EH (cell line): ENCODE measurements at places on chromosomes 6 and 20.

- DNase-seq = no peak
These were observed 1057.6 kb downstream of the KIF16B start for GRCh38 chr20:15515691-15516090.

- DNase-seq = peak; percentile 33
These were observed 3.2 kb upstream of the EEF1A2 start for GRCh38 chr20:63501818-63502670.

DNA sequence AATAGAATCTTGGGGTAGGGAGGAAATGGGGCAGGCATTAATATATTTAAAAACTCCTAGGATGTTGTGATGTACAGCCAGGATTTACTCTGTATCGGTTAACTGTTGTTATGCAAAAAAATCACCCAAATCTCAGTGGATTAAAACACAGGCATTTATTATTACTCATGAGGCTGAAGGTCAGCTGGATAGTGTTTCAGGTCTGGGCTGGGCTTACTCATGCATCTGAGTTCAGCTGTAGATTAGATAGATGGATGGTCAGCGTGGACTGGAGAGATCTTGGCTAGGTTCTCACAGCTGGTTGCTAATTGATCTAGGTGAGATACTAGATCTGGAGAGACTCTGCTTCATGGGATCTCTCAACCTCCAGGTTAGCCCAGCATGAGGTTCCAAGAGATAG, 131.4 kb downstream of the BTBD3 start:
- no peak for DNase-seq

DNA sequence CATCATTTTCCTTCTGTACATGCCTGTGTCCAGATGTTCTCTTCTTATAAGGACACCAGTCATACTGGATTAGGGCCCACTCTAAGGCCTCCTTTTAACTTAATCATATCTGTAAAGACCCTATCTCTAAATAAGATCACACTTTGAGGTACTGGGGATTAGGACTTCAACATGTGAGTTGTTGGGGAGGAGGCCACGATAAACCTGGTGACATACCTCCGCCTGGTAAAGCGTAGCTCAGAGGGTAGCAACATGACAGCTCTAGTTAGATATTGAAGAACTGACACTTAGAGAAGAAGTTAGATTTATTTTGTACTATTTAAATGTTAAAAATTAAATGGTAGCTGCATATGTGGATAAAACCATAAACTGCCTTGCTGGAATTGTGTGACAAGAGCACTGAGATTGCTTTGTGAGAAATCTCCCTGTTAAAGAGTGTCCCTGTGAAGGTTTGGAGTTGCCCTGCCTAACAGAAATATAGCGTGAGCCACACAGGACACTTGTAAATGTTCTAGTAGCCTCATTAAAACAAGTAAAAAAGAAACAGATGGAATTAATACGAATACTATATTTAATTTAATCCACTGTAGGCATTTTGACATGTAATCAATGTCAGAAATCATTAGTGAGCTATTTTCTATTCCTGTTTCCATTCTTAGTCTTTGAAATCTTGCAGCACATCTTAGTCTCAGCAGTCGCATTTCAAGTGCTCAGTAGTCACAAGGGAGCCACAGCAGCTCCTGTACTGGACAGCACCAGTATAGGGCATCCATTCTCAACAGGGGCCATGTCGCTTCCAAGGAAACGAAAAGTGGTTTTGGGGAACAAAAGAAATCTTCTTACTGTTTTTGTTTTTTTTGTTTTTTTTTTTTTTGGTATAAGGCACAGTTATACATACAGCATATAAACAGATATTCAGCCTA, 13.4 kb downstream of the PLCB1 start:
- DNase-seq = no peak

DNA sequence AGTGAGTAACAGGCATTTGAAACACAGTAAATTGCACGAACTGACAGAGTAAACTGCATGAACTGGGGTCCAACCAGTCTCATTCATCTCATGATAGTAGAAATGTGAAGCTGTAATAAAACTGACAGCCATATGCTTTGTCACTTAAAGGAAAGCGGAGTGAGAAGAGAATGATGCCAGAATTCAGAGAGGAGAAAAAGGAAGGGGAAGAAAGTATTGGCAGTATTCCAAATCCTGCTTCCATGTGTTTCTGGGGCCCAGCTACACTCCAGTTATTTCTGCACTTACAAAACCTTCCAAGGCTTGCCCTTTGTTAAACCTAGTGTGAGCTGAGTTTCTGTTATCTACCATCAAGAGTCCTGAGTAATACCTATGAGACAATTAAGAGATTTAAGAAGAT, 17.2 kb downstream of the SNX14 start:
- no peak for DNase-seq

DNA sequence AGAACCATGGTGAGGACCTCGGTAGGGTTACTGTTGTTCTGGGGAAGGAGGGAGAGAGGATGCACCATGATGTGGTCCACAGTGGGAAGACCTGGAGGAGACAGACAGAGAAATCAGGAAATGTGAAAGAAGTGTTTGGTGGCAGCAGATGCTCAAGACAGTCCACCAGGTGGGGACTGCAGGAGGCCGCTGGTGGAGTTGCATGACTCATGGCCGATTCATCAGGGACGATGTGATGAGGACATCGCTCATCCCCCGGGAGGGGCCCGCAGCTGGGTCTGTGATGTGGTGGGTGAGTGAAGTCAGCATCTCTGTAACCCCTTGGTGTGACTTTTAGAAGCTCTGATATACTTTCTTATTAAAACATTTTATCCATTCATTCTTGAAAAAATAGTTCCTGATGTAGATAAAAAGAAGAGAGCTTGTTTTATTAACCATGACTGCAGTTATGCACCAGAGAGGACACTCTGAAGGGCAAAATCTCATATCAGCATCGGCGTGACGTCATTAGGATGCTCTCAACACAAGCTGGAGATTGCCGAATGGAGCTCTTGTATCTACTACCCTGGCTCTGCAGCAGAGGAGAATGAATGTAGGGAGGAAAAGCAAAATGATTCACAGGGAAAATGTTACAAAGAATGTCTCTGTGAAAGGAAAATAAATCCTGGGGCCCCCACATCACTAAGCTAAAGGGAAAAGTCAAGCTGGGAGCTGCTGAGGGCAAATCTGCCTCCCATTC, 71.2 kb downstream of the RAMACL start:
- DNase-seq = peak; percentile 87

DNA sequence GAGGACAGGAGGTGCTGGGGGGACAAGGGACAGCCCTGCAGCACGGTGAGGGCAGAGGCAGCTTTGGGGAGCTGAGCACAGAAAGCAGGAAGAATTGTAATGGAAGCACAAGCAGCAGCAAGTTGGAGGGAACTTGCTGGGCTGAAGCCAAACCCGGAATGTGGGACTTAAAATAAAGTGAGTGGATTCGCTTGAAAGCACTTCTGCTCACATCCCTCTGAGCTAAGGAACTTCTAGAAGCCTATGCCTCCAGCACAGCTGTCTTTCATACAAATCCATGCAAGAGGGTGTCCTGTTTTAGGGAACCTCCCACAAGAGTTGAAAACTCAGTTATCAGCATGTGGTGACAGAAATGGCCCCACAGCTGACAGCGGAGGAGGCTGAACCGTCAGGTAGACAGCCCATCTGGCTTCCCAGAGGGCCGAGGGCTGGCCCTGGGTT, 71.4 kb upstream of the MLN start:
- DNase-seq = no peak
